ENCODE measurements at places on chromosomes 12 and 14.

DNA sequence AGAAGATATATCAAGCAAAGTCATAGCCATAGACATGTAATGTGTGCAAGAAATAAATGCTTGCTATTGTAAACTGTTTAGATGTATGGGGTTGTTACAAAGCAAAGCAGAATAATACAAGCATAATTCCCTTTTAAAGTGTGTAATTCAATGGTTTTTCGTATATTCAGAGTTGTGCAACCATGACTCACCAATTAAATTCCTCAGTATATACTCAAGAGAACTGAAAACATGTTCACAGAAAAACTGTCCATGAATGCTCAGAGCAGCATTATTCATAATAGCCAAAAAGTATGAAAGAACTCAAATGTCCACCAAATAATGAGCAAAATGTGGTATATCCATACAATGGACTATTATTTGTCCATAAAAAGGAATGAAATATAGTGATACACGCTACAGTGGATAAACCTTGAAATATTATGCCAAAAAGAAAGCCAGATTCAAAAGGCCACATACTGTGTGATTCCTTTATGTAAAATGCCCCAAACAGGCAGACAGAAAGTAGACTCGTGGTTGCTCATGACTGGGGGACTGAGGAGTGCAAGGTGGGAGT lies 9.3 kb downstream of the GXYLT1 start:
- DNase-seq: no peak

- DNase-seq: no peak
These were observed 732.5 kb downstream of the GALC start for GRCh38 chr14:87260460-87260859.

DNA sequence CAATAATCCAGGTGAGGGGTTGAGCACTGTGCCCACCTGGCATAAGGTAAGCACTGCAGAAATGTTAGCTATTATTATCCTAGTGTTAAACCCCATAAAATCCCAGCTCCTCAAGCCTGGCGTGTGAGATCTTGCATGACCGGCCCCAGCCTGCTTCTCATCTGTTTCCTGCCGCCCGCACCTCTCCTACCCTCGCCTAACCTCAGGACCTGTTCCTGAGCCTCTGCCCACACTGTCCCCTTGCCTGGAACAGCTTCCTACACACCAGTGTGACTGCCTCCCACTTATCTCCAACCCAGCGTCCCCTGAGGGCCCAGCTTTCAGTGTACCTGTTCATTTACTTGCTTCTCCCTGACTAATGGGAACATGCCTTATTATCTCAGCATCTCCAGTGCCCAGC lies 24.7 kb downstream of the ISCA2 start:
- no peak for DNase-seq

DNA sequence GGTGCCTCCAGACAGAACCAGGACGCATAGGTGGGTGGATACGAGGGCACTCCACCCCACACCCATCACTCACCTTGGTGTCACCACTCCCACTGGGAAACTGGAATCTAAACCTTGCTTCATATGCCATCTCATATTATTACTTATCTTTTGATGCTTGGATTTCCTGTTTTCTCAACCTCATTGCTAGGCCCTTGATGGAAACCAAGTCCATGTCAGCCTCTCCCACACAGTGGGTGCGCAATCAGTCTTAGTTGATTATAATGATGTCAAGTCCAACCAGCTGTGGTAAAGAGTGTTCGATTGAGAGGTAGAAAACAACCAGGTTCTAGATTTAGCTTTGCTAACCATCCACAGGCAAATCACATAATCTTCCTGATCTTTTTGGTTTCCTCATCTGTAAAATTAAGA lies 584 bp upstream of the DDHD1 start:
- DNase-seq: no peak

- no peak for DNase-seq
These were observed 83.3 kb downstream of the PUS7L start for GRCh38 chr12:43675048-43675904.

DNA sequence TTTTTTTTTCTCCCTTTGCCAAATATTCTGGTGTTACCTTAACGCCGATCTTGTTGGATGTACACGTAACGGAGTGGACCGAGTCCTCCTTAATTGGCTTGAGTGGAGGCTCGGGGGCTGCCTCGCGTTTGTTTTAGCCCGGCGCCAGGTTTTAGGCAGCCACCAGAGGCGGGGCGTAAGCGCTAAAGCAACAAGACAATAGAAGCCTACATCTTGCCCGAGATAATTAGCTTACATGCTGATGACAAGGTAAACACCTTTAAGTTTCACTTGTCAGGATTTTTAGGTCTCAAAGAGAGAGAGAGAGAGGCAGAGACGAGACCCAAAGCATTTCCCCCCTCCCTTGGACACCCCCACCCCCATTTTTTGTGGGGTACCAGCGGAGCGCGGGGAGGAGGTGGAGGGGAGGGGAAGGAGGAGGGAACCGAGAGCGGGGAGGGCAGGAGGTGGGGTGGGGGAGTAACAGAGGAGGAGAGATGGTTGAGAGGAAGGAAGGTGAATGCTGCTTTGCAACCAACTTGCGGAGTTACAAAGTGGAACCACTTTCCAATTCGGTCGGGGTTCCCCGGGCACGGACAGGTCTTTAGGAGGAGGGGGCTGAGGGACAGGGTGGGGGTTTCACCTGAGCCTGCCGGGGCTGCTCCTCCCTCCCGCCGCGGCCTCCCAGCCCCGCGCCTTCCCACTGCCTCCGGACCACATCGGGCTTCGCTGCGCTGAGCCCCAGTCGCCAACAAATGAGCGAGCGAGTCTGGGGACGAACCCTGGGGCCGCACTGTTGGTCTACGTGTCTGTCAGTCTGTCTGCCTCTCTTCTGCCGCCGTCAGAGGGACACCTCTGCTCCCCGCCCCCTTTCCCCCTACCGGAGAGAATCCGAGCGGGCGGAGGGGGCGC lies at the start of gene NKX2-1:
Gene NKX2-1 (minus strand): TSS at position 802 of the 891 bp plus-strand sequence. CDS start 103 bp downstream, at position 699.
- DNase-seq: no peak

Data from stimulated activated CD8-positive, alpha-beta memory T cell treated with anti-CD3 and anti-CD28 coated beads, Interleukin-4, amount 100 ng/mL, for 1 hour (primary cell).